ENCODE measurements at places on chromosomes 12 and 14. TPM values are rescaled to one million over a fixed set of nuclear protein-coding genes. Genes with fewer than 3 reads are reported as not detected.

LTBR gene
- total RNA-seq, result 12.1 TPM

BIN2 gene
- total RNA-seq, result not detected

CCDC177 gene
- total RNA-seq, result not detected

CD163L1 gene
- 6.8 TPM for total RNA-seq

NGB gene
- total RNA-seq, result not detected

PPP1R1A gene
- total RNA-seq, result 0.20 TPM

GLIPR1L1 gene
- total RNA-seq, result not detected

PROX2 gene
- total RNA-seq, result not detected

TMEM132C gene
- total RNA-seq, result not detected

TMEM121 gene
- 10.8 TPM for total RNA-seq

HHIPL1 gene
- not detected for total RNA-seq

CIDEB gene
- total RNA-seq, result 35.8 TPM

TMEM229B gene
- 0.93 TPM for total RNA-seq

FBXW8 gene
- 5.9 TPM for total RNA-seq

KLHDC1 gene
- total RNA-seq, result not detected

RAB15 gene
- total RNA-seq, result 17.2 TPM

RERGL gene
- total RNA-seq, result not detected

HOTAIR gene
- total RNA-seq, result not detected

C12orf42 gene
- total RNA-seq, result not detected

GTF2A1 gene
- total RNA-seq, result 17.5 TPM

SCNN1A gene
- total RNA-seq, result 1.5 TPM

CRIP2 gene
- 32.1 TPM for total RNA-seq

SYNDIG1L gene
- total RNA-seq, result not detected

RILPL2 gene
- 8.1 TPM for total RNA-seq

RFLNA gene
- total RNA-seq, result not detected

PLEKHH1 gene
- total RNA-seq, result 8.6 TPM

HELB gene
- total RNA-seq, result 4.5 TPM

GPRC5A gene
- total RNA-seq, result 0.24 TPM

BCL11B gene
- not detected for total RNA-seq

PUS7L gene
- 92.7 TPM for total RNA-seq

KRT6C gene
- not detected for total RNA-seq

SLC22A17 gene
- total RNA-seq, result 0.48 TPM

RITA1 gene
- total RNA-seq, result 28.1 TPM

LRP10 gene
- 16.9 TPM for total RNA-seq

LRP1 gene
- total RNA-seq, result 14.7 TPM

SAV1 gene
- total RNA-seq, result 8.2 TPM

SLCO1B1 gene
- not detected for total RNA-seq

RNASE2 gene
- total RNA-seq, result 0.69 TPM

GDF3 gene
- not detected for total RNA-seq

FOXM1 gene
- 25.9 TPM for total RNA-seq

PSMC1 gene
- 167 TPM for total RNA-seq

ITGA7 gene
- total RNA-seq, result 0.24 TPM

MBIP gene
- total RNA-seq, result 48.6 TPM

OR11H6 gene
- total RNA-seq, result not detected

PZP gene
- total RNA-seq, result 0.89 TPM

PLEKHD1 gene
- total RNA-seq, result not detected

INHBC gene
- total RNA-seq, result 1.5 TPM

DACT1 gene
- not detected for total RNA-seq

BBOF1 gene
- 2.3 TPM for total RNA-seq

HEATR5A gene
- total RNA-seq, result 172 TPM

Data from HepG2 (cell line).